CD4-positive, alpha-beta T cell (primary cell): ENCODE measurements at places on chromosomes 7 and 10.

GRCh38 chr7:5367661-5368060 lies 56.0 kb downstream of the TNRC18 start:
- DNase-seq = no peak

- no peak for DNase-seq
Measured at GRCh38 chr10:33521062-33521461, 186.6 kb upstream of the NRP1 start.

DNA sequence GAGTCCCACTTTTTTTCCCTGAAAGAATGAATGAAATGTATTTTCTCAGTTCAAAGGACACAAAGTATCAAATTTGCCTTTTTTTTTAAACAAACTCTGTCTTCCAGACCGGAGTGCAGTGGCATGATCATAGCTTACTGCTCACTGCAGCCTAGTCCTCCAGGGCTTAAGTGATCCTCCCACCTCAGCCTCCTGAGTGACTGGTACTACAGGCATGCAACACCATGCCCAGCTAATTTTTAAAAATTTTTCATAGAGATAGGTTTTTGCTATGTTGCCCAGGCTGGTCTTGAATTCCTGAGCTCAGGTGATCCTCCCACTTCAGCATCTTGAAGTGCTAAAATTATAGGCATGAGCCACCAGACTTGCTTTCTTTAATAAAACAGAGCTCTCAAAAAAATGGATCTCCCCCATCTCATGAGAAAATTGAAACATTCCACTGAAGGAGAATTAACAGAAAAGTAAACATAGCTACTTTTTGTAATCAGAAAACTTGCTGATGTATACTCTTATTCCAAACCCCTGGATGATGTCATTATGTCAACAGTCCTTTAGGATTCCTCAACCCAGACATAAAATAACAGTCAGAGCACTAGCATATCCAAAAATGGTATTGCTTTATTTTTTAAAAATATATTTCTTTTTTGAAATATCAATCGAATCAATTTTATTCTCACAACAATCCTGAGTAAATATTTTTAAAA lies 12.3 kb upstream of the TRDMT1 start:
- no peak for DNase-seq

DNA sequence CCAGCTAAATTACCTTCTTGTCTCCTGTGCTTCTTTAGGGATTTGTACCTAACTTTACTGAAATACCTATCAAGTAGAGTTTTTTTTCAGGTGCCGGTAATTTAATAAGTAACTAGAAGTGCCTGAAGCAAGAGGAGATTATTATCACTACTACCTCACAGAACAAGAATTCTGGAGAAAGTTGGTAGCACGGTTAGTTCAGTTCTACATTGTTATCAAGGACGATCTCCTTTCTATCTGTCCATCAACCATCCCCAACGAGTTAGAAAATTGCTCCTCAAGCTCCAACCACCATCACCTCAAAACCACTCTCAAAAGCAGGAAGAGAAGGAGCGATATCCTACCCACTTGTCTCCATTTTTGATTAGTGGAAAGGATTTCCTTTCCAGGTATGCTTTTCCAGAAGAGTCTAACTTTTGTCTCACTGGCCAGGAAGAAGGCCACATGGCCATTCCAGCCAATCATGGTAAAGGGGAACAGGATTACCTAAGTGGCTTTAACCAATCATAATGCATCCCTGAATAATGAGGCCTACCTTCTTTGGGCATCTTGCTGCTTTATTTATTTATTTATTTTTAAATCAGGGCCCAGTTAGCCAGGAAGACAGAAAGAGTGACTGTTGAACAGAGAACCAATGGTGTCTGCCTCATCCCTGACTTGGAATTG lies 265.2 kb downstream of the SNX13 start:
- DNase-seq = no peak

DNA sequence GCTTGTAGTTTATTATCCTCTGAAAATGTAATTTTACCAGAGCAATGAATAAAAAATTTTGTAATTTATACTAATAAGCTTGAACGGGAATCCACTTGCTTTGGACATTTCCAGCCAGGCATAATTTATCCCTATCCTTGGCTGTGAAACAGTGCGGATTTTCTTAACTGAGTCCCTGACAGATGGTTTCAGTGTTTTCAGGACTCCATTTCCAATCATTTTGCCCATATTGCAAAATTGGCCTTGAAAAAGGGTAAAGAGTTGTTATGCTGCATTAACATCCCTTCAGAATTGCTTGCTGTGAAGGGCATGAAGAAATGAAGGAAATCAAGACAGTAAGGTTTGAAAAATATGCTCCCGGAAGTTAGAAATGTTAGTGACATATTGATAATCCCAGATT lies 57.7 kb downstream of the NXPH1 start:
- no peak for DNase-seq

GRCh38 chr10:64430690-64431323 lies 909.6 kb downstream of the REEP3 start:
- DNase-seq = no peak

DNA sequence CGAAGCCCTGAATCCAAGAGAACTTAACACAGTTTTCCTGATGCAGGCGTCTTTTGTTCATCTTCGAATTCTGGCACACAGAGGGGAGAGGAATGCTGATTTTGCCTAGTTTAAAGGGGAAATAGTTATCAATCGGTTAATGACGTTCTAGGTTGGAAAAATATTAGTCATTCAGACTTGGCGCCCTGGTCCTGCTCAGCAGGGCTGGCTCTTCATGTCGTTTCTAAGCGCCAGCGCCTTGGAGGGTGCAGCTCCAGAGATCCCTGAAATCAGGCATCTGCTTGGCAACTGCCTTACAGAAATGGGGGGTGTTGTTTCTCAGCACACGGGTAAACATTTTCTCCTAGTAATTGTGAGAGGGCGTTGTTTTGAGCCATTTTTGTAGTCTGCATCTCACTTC lies 1.3 kb upstream of the PRTFDC1 start:
- no peak for DNase-seq

- no peak for DNase-seq
Measured at GRCh38 chr10:103636492-103636891, 143.0 kb downstream of the NEURL1 start.

GRCh38 chr7:155676052-155676451 lies 31.6 kb downstream of the RBM33 start:
- no peak for DNase-seq

GRCh38 chr7:5396542-5396941 lies 27.1 kb downstream of the TNRC18 start:
- DNase-seq = peak; percentile 74

DNA sequence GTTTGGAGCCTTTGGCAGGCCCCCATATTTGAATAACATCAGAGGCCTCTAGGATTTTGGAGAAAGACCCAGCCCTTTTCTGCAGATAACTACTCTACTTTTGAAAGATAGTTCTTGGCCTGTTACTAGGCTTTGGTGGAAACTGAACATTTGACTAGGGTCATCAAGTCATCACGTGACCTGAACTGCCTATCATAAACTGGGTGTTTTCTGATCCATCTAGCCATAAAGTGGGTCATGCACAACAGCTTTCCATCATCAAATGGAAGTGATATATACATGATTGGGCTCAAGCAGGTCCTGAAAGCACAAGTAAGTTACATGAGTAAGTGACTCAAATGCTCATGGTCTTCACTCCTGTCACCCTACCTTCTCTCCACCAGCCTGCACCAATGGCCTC lies 552.3 kb upstream of the GRM3 start:
- DNase-seq = no peak

DNA sequence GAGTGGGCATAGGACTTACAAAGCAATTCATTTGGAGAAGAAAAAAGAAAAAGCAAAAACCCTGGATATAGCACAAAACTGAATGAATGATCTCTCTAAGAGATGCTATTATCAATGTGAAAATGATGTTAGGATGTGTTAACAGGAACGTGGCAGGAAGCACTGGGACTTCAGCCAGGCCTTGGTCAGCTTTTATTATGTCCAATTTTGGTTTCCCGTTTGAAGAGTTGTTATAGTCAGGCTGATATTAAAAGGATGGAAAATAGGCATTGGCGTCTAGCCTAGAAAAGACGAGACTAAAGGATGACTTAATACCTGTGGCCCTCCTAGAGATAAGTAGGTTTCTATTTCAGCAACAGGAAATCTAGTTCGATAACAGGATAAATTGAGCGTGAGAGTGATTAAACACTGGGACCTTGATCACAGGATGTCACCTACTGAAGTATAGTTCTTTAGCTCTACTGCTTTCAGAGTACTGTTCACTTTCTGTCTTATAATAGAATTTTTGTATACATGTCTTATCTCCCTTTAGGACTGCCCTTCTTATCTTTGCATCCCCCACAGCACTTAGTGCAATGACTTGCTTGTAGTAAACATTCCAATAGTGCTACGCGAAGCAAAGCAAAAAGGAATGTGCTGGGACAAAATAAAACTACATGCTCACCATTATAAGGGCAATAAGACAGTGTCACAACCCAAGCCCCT lies 99.8 kb upstream of the AGBL3 start:
- DNase-seq = no peak

GRCh38 chr10:71099731-71100361 lies 112.5 kb upstream of the UNC5B start:
- DNase-seq = no peak

GRCh38 chr10:119135513-119135881 lies 30.0 kb downstream of the SFXN4 start:
- DNase-seq = peak; percentile 15

GRCh38 chr7:41885078-41885477 lies 182.2 kb upstream of the INHBA start:
- no peak for DNase-seq

GRCh38 chr7:75920431-75921161 lies 5.6 kb downstream of the POR start:
- peak; percentile 13 for DNase-seq

DNA sequence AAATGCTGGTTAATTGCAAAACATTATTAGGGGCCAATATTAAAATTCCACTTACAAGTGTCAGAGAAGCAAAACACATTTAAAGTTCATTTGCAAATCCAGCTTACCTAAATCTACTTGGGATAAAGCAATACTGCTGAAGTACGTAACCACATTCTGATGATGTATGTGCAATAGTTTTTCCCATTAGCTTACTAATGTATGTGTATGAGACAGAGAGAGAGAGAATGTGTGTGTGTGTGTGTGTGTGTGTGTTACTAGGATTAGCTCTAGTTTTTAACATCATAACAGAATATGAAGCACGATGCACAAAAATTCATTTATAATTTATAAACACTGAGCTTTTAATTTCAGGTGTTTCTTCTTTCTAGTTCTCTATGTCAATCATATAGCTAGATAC lies 1074.2 kb upstream of the C7orf33 start:
- DNase-seq = no peak

DNA sequence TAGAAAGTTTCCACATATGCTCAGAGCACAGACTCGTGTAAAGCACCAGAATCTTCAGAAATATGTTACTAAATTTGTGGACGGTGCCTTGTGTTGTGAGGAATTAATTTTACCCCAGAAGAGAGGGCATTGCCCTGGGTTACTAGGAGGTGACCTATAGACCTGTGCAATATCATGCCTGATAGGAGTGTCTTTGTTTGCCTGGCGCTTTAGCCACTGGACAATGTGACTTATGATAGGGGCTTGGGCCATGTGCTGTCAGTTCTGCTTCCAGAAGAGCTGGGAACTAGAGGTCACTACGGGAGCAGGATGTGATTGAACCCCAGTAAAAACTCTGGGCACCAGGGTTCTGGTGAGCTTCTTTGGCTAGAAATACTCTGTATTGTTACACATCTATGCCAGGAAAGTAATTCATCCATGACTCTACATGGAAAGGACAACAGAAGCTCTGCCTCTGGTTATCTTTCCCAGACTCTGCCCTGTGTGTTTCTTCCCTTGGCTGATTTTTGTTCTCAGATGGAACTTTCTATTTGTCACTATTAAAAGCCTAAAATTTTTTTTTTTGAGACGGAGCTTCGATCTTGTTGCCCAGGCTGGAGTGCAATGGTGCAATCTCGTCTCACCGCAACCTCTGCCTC lies 75.5 kb downstream of the SIRT1 start:
- DNase-seq = no peak

DNA sequence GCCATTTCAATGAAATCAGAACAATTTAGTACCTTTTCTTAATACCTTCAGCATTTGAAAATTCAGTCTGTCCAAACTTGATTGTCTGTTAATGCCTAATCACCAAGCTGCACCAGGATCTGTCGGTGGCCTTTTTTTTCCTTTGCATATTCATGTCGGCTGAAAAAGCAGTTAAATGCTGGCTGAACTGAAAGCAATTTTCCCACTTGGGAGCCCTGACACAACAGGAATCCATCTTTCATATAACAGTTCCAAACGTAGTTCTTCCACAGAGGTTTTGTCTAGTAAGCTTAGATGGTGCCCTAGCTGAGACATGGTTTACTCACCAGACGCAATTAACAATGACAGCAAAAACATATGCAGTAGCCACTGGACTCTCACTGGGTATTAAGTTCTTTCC lies 83.6 kb upstream of the CHCHD3 start:
- DNase-seq = no peak

- no peak for DNase-seq
Measured at GRCh38 chr10:71629131-71629530, 90.4 kb downstream of the C10orf105 start.

- no peak for DNase-seq
Measured at GRCh38 chr10:93993414-93993781, 333 bp upstream of the PLCE1 start.

GRCh38 chr7:100914879-100915447 lies 19.3 kb upstream of the ACHE start:
- no peak for DNase-seq

- no peak for DNase-seq
Measured at GRCh38 chr10:4543938-4544533, 282.0 kb upstream of the AKR1E2 start.

DNA sequence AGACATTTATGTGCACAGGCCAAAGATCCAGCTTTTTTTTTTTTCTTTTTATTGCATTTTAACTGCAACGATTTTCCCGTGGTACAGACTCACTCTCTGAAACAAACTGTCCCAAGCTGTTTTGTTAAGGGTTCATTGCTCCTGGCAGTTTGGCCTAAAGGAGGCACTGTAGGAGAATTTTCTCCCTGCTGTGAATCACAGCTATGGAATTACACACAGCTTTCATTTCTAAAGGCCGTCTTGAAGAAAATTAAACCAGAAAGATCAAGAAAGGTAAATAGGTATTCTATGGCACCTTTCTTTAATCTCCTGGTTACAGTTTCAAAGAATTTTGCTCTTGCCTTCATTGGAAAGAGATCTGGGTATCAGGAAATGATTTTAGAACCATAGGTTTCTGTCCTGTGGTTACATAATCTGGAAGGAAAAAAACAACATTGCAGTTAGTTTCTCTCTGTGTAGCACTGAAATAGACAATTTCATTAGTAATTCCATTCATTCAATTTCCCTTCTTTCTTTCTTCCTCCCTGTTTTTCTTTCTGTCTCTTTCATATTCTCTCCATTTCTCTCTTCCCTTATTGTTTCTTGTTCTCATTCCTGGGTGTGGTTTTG lies 51.2 kb downstream of the PDK4 start:
- no peak for DNase-seq

- DNase-seq = no peak
Measured at GRCh38 chr7:83038787-83039186, 123.9 kb downstream of the PCLO start.

GRCh38 chr10:68139448-68140272 lies 30.4 kb downstream of the MYPN start:
- DNase-seq = no peak

- DNase-seq = no peak
Measured at GRCh38 chr7:151869968-151870918, 6.7 kb downstream of the PRKAG2 start.
